ENCODE measurements at places on chromosomes 1 and 21.
A peak's percentile ranks its signal among the peaks of the same experiment; 100 is the strongest.

DNA sequence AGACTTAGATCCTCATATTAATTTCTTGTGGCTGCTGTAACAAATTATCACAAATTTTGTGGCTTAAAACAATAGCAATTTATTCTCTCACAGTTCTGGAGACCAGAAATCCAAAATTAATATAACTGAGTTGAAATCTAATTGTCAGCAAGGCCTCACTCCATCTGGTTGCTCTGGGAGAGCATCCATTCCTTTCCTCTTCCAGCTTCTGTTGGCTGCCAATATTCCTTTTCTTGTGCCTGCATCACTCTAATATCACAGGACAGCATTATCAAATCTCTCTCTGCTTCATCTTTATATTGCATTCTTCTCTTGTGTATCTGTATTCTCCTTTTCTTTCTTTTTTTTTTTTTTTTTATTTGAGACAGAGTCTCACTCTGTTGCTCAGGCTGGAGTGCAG is 9.3 kb downstream of the SLC35A3 start:
- DNase-seq: no peak

- DNase-seq: no peak
Observed at GRCh38 chr1:205925736-205926135, 17.5 kb downstream of the SLC26A9 start.

- DNase-seq: no peak
Observed at GRCh38 chr1:236870721-236871120, 75.6 kb downstream of the MTR start.

GRCh38 chr1:28199328-28200233 is 23.1 kb upstream of the PTAFR start:
- DNase-seq: peak; percentile 50

DNA sequence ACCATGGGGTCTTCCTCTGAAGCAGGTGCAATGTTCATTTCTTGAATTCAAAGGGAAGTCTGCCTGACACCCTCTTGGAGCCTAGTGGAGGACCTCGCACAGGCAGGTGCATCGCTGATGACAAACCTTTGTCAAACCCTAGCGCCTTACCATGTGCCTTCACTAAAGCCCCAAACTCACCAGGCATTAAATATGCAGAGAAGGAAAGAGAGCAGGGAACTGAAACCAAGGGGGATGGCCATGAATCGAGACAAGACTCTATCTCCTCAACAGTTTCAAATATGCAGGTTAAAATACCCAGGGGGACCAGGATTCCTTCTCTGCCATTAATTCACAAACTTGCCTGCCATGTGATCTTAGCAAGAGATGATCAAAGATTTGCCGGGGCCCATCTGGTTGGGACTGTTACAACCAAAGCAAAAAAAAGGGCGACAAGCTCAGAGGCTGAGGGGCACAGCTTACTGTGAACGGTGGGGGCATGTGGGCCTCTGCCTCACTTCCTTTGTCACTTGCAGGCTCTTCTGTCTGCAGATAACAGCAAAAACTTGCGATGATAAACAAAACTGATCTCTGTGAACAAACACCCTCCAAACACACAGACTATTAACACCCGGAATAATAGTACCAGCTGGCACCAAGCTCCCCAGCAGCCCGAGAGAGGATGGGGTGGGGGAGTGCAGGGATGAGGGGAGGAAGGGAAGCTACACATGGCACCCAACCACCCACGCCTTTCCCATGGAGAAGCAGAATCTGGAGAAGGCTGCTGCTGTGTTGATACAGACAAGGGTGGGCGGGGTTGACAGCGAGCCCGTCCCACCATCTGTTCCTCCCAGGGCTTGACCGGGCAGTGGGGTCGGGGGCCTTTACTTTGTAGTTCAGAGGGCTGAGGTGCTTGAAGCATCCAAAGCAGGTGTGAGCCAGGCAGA is 33.9 kb downstream of the TMEM63A start:
- DNase-seq: no peak

DNA sequence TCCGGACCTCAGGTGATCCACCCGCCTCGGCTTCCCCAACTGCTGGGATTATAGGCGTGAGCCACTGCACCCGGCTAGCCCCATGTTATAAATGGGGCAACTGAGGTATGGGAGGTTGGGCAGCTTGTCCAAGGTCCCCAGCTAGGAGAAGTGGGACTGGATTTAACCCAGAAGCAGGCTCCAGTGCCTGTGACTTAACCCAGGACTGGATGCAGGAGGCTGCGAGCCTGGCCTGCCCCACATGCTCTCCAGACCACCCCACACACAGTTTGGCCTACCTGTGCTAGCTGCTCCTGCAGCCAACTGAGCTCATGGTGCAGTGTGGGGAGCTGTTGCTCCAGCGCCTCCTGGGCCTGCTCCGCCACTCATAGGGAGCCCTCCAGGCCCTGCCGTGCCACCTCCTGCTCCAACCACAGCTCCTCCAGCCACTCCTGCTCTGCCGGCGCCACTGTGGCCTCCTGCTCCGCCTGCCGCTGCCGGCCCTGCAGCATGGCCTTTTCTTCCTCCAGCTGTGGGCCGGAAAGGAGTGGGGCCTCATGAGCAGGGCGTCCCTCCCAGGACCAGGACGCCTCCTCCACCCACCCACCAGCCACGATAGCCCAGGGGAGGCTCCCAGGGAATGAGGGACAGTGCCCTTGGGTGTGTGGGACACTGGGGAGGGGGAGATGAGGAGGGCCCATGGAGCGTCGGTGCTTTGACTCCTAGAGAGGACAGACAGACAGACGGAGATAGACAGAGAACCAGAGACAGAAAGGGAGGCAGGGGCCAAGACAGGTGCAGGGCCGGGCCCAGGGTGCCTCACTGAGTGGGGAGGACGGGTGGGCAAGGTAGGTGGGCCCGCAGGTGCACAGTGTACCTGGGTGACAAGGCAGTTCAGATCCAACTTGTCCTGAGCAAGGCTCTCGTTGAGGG is 12.4 kb upstream of the NBPF1 start:
- no peak for DNase-seq

Data from stimulated activated CD4-positive, alpha-beta T cell treated with anti-CD3 and anti-CD28 coated beads, TNF-alpha, amount 100 ng/mL, for 24 hours (primary cell).